Large intestine (tissue), 12 donors: ENCODE measurements at places on chromosomes 1 and 21.

DNA sequence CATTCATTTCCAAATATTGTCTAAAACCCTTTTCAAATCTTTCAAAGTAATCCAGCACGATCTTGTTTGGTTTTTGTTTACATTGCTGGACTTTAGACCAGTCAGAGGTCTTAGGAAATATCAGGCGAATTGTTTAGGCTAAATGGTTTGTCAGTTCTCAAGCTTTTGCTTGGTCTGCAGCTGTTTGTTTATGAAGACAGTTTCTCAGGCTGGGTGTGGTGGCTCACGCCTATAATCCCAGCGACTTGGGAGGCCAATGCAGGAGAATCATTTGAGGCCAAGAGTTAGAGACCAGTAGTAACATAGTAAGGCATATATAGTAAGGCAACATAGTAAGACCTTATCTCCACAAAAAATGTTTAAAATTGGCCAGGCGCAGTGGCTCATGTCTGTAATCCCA, 77.5 kb downstream of the DNTTIP2 start:
- no peaks in the 10 kb centered on the region for H3K27me3 ChIP-seq
- no peaks in the 10 kb centered on the region for H3K36me3 ChIP-seq

GRCh38 chr1:27967106-27967883, 7.5 kb downstream of the XKR8 start:
- no peaks in the 10 kb centered on the region for H3K4me1 ChIP-seq
- no peak overlapping the region for H3K27ac ChIP-seq
- peaks cover 66% of the 10 kb centered on the region for H3K36me3 ChIP-seq
- H3K27me3 ChIP-seq = no peaks in the 10 kb centered on the region

DNA sequence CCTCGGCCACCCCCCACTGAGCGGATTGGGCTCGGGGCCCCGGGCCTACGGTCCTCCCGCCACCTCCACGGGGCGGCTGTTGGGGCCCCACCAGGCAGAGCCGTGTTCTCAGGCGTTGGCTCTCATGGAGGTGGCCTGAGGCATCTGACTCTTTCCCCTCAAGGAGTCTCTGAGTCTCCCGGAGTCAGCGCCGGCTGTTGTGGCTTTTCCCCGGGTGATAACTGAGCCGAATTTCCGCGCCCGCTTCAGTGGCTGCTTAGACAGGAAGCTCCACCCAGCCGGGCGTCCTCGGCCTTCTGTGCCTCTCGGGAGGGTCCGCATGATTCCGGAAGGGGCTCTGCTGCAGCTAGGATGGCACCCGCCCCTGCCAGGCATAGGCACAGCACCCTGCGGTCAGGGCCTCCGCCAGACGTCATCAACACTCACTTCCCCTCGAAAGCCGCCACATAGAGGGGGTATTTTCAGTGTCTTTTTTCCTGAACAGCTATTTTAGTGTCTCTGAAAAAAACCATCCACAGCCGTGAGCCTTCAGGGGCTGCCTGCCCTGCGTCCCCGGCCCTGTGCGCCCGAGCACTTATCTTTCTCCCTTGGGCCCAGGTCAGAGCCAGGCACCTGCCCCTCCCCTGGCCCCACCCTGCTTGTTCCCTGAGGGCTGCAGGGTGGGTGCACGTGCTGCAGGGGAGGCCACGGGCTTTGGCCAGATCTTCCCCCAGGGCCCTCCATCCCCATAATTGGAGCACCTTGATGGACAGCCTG, 72.9 kb downstream of the SKI start:
- H3K27ac ChIP-seq = no peak overlapping the region
- no peak for DNase-seq
- H3K36me3 ChIP-seq = peaks cover 39% of the 10 kb centered on the region

GRCh38 chr1:91980663-91981062, 31.5 kb downstream of the BRDT start:
- no peak for DNase-seq
- no peaks in the 10 kb centered on the region for H3K36me3 ChIP-seq
- no peak overlapping the region for H3K27ac ChIP-seq
- peaks cover 2% of the 10 kb centered on the region for H3K27me3 ChIP-seq

GRCh38 chr1:213931836-213932235, 55.9 kb upstream of the PROX1 start:
- no peaks in the 10 kb centered on the region for H3K27me3 ChIP-seq
- no peak overlapping the region for H3K4me3 ChIP-seq
- no peak overlapping the region for H3K27ac ChIP-seq
- H3K36me3 ChIP-seq = no peaks in the 10 kb centered on the region

GRCh38 chr1:64421377-64421776, 48.6 kb upstream of the CACHD1 start:
- H3K27ac ChIP-seq = no peak overlapping the region
- no peaks in the 10 kb centered on the region for H3K4me1 ChIP-seq
- no peaks in the 10 kb centered on the region for H3K36me3 ChIP-seq
- H3K27me3 ChIP-seq = no peaks in the 10 kb centered on the region
- no peak for DNase-seq
- H3K4me3 ChIP-seq = no peak overlapping the region

DNA sequence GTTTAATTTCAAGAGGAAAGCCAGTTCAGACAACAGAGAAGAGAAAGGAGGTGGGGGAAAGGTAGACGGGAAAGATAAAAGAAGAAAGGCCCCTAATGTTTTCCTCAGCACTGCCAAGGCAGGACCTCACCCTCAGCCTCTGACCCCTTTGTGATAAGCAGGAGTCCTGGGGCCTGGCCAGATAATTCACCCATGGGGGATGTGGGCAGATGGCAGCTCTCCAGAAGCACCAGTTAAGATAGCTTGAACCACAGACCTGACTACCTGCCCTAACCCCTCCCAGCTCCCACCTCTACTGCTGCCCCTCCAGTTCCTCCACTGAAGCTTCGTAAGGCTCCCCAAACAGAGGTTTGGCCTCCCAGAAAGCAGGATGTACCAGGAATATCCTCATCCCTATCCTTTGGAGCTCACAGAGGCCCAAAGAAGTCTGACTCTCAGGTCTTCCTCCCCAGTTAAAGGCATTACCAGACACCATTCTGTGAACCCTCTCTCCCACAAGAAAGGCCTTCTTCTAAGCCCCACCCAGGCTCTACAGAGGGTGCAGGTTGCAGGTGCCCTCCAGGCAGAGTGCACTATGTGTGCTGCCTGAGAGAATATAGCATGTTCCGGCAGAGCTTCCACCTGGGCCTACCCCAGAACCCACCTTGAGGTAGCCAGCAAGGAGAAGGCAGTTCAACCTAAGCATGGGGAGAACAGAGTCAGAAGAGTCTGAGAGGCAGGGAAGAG, 9.2 kb upstream of the SNAPIN start:
- H3K4me3 ChIP-seq = no peak overlapping the region
- H3K27me3 ChIP-seq = no peaks in the 10 kb centered on the region
- no peak for DNase-seq
- no peak overlapping the region for H3K27ac ChIP-seq
- peaks cover 29% of the 10 kb centered on the region for H3K36me3 ChIP-seq

- peak; percentile 65 for DNase-seq
- H3K4me1 ChIP-seq = peaks cover 86% of the 10 kb centered on the region
- H3K4me3 ChIP-seq = peak overlapping the region; percentile 17
- no peaks in the 10 kb centered on the region for H3K27me3 ChIP-seq
Observed at GRCh38 chr1:6275826-6276782, 15.2 kb upstream of the GPR153 start.

- H3K27me3 ChIP-seq = no peaks in the 10 kb centered on the region
- H3K36me3 ChIP-seq = no peaks in the 10 kb centered on the region
- peaks cover 23% of the 10 kb centered on the region for H3K4me1 ChIP-seq
- H3K4me3 ChIP-seq = no peak overlapping the region
- no peak for DNase-seq
Observed at GRCh38 chr1:234704106-234704887, 94.3 kb upstream of the IRF2BP2 start.

GRCh38 chr21:32113486-32113885, 165.4 kb downstream of the MIS18A start:
- no peaks in the 10 kb centered on the region for H3K4me1 ChIP-seq
- no peaks in the 10 kb centered on the region for H3K27me3 ChIP-seq
- H3K4me3 ChIP-seq = no peak overlapping the region
- DNase-seq = no peak
- no peaks in the 10 kb centered on the region for H3K36me3 ChIP-seq

GRCh38 chr21:34075760-34076660, 2.6 kb downstream of the MRPS6 start:
- no peak for DNase-seq
- H3K36me3 ChIP-seq = no peaks in the 10 kb centered on the region
- H3K4me3 ChIP-seq = peak overlapping the region; percentile 71
- peaks cover 6% of the 10 kb centered on the region for H3K4me1 ChIP-seq
- H3K27ac ChIP-seq = peak overlapping the region; percentile 78

GRCh38 chr1:43582162-43582566, 51.5 kb downstream of the PTPRF start:
- H3K36me3 ChIP-seq = peaks cover 76% of the 10 kb centered on the region
- peak; percentile 85 for DNase-seq
- peaks cover 34% of the 10 kb centered on the region for H3K4me1 ChIP-seq

- no peak for DNase-seq
- H3K4me3 ChIP-seq = no peak overlapping the region
- no peaks in the 10 kb centered on the region for H3K27me3 ChIP-seq
- no peaks in the 10 kb centered on the region for H3K4me1 ChIP-seq
Observed at GRCh38 chr1:157782931-157783330, 6.0 kb upstream of the FCRL2 start.

GRCh38 chr1:188499690-188500089, 1670.9 kb downstream of the PLA2G4A start:
- H3K27ac ChIP-seq = no peak overlapping the region
- H3K4me1 ChIP-seq = no peaks in the 10 kb centered on the region
- H3K27me3 ChIP-seq = no peaks in the 10 kb centered on the region

- DNase-seq = peak; percentile 95
- peaks cover 35% of the 10 kb centered on the region for H3K36me3 ChIP-seq
- H3K4me1 ChIP-seq = peaks cover 35% of the 10 kb centered on the region
- H3K27me3 ChIP-seq = no peaks in the 10 kb centered on the region
- H3K4me3 ChIP-seq = peak within 1 kb of the TSS; percentile 93
Observed at GRCh38 chr1:161117759-161118581, at the start of the genes NIT1 and PFDN2. Gene NIT1, plus strand, starts transcription at chr1:161118105. Its CDS starts 72 bp downstream, at chr1:161118177. Gene PFDN2, minus strand, starts transcription at chr1:161118037. Its CDS starts 11 bp downstream, at chr1:161118026.

- peak; percentile 19 for DNase-seq
- peaks cover 7% of the 10 kb centered on the region for H3K27me3 ChIP-seq
- no peak overlapping the region for H3K4me3 ChIP-seq
Observed at GRCh38 chr1:206769304-206769731, 1.3 kb upstream of the IL19 start.

- no peaks in the 10 kb centered on the region for H3K27me3 ChIP-seq
- no peak overlapping the region for H3K4me3 ChIP-seq
Observed at GRCh38 chr1:149906570-149907075, 7.3 kb downstream of the BOLA1 start.

- peaks cover 46% of the 10 kb centered on the region for H3K4me1 ChIP-seq
- peak; percentile 57 for DNase-seq
- no peaks in the 10 kb centered on the region for H3K27me3 ChIP-seq
- no peaks in the 10 kb centered on the region for H3K36me3 ChIP-seq
- H3K27ac ChIP-seq = peak within 1 kb of the TSS; percentile 97
Observed at GRCh38 chr1:153565529-153566374, at the start of gene S100A2. Gene S100A2, minus strand, starts transcription at chr1:153565844. Its CDS starts 1,967 bp downstream, at chr1:153563877.

GRCh38 chr21:16181018-16181417, 451.2 kb downstream of the USP25 start:
- no peaks in the 10 kb centered on the region for H3K4me1 ChIP-seq
- no peak overlapping the region for H3K4me3 ChIP-seq
- H3K36me3 ChIP-seq = no peaks in the 10 kb centered on the region
- no peaks in the 10 kb centered on the region for H3K27me3 ChIP-seq
- no peak overlapping the region for H3K27ac ChIP-seq

GRCh38 chr1:206887701-206888100, 9.5 kb upstream of the IL24 start:
- no peaks in the 10 kb centered on the region for H3K36me3 ChIP-seq
- H3K27me3 ChIP-seq = no peaks in the 10 kb centered on the region
- H3K4me1 ChIP-seq = no peaks in the 10 kb centered on the region
- no peak overlapping the region for H3K27ac ChIP-seq

GRCh38 chr1:211985556-211986264, 49.6 kb downstream of the INTS7 start:
- H3K4me3 ChIP-seq = no peak overlapping the region
- DNase-seq = peak; percentile 55
- H3K36me3 ChIP-seq = peaks cover 7% of the 10 kb centered on the region
- H3K4me1 ChIP-seq = peaks cover 6% of the 10 kb centered on the region

DNA sequence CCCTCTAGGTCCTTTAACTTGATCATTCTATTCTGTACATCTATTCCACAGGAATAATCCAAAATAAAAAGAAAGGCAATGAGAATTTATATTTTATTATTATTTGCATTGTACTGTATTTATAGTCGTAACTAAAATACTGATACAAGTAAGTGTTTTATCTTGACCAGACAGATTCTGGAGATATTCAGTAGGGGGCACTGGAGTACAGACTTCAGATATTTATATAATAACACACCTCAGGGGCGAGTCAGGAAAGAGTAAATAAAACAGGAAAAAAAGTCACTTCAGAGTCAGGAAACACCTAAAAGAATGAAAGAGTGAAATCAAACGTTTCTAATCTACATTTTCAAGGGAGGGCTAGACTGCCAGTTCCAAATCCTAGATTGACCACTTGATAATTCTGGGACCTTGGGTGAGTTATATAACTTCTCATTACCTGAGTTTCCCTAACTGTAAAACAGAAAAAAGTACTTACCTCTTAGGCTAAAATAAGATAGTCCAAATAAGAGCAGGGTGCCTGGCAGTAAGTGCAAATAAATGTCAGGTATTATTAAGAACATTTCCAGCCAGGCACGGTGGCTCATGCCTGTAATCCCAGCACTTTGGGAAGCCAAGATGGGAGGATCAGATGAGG, 31.1 kb upstream of the MTF1 start:
- peaks cover 45% of the 10 kb centered on the region for H3K36me3 ChIP-seq
- peak; percentile 19 for DNase-seq
- no peaks in the 10 kb centered on the region for H3K4me1 ChIP-seq

GRCh38 chr1:103002005-103002404, 106.3 kb downstream of the COL11A1 start:
- H3K36me3 ChIP-seq = no peaks in the 10 kb centered on the region
- no peaks in the 10 kb centered on the region for H3K4me1 ChIP-seq
- DNase-seq = no peak
- no peak overlapping the region for H3K27ac ChIP-seq

DNA sequence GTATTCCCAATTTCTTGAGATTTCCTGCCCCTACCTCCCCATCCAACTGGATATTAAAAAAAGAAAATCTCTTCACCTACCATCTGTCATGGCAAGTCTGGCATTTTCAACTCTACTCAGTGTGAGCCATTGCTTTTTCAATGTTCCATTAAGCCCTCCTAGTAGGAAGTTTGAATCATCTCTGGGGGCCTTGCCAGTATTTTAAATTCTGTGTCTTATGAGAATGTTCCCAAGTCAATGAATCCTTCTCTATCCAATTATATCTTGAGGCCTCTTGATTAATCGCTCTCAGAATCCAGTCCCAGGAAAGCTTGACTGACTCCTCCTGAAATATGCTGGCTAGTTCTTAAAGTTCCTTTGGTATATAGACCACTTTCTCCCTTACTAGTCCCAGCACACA, 91.5 kb downstream of the NGF start:
- H3K4me1 ChIP-seq = no peaks in the 10 kb centered on the region
- no peak overlapping the region for H3K4me3 ChIP-seq
- no peaks in the 10 kb centered on the region for H3K27me3 ChIP-seq
- DNase-seq = no peak

- no peaks in the 10 kb centered on the region for H3K4me1 ChIP-seq
- no peak overlapping the region for H3K27ac ChIP-seq
- H3K27me3 ChIP-seq = peaks cover 43% of the 10 kb centered on the region
- no peak overlapping the region for H3K4me3 ChIP-seq
- no peak for DNase-seq
Observed at GRCh38 chr1:18556364-18556763, 74.3 kb upstream of the PAX7 start.
